ENCODE measurements at places on chromosomes 4 and X.

GRCh38 chr4:5752376-5753184 lies 41.6 kb downstream of the EVC start:
- no peak for DNase-seq

DNA sequence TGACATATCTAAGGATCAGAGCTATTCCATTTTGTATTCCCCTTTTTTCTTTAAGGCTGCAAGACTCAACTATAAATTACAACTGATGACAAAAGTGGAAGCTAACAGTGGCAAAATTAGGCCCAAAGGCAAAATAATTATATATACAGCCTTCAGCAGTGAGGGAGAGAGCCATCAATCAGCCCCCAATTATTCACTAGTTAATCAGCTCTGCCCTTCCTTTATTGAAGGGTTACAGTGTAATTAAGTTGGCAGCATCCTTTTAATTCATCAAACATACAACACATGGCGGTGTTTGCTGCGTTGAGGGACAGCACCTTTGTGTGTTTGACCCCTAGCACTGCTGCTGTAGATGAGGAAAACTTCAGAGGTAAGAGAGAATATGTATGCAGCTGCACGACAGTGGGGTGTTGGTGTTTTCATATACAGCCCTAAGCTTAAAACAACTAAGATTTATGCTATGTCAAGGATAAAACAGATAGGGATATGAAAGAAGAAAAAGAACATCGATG lies 973.9 kb upstream of the POU3F4 start:
- no peak for DNase-seq

GRCh38 chr4:6671648-6672047 lies 22.0 kb upstream of the S100P start:
- no peak for DNase-seq

DNA sequence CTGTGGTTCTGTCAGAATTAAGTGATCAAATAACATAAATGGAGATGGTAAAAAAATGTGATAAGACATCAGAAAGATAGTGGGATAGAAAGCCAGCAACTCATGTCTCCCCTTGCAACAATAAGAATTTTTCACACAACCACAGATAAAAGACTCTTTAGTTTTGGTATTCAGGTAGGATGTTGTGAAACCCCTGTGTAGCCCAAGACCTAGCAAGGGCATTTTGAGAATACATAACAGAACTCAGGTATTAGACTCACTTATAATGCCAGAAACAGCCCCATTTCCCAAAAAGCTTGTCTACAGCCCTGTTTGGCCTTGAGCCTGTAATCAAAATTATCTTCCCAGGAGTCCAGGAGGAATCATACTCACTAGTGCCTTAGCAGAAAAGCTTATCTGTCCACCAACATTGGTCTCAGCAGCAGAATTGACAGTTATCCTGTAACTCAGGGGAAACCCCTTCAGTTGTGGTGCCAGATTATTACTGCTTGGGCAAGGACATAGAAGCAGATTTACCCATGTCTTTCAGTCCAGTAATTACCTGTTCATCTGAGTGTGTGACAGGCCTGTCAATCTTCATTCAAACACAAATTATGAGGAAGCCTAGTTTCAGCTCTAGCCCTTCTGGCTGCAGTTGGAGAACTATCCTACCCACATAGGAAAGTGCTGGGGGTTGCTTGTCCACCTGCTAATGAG lies 41.0 kb upstream of the UGT2B17 start:
- DNase-seq: no peak

DNA sequence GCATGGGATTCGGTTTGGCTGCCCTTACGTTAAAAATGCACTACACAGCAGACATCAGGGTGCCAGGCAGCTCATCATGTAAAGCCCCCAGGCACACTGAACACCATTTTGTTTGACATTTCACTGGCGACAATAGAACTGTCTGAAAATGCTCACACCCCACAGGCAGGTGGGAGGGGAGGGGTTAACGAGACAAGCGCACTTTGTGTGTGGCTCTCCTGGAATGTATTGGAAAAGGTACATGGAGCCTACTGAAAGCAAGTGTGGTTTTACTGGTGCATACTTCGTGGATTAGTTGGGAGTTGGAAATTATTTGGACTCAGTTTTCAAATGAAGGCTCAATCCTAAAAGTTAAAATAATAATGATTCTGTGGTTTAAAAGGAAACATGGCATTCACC lies 31.6 kb upstream of the PPARGC1A start:
- no peak for DNase-seq

DNA sequence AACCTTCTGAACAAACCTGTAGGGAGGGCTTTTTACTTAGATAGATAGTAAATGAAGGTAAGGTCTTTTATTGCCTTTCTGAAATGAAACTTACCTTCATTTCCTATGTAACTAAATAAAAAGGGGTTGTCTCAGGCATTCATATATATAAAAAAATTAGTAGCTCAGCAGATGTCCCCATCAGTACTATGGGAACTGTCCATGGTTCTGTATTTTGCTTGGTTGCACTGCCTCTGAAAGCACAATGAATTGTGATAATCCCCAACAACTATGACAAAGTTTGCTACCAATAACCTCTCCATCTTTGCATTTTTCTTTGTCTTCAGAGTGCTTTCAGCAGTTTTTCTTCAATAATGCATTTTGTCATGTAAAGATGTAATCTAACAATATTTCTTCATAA lies 222.4 kb downstream of the SLIT2 start:
- DNase-seq: no peak

DNA sequence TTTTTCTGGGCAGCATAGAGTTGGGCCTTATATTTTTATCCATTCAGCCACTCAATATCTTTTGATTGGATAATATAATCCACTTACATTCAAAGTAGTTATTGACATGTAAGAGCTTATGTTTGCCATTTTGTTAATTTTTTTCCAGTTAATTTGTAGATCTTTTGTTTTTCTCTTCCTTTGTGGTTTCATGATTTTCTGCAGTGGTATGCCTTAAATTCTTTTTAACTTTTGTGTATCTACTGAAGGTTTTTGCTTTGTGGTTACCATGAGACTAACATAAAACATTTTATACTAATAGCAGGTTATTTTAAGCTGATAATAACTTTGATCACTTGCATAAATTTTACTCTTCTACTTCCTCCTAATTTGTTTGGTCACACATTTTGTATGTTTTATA lies 140.8 kb upstream of the GATB start:
- no peak for DNase-seq

- DNase-seq: no peak
Observed at GRCh38 chr4:86403575-86403974, 43.7 kb upstream of the MAPK10 start.

- DNase-seq: no peak
Observed at GRCh38 chrX:2566055-2566454, 65.3 kb upstream of the DHRSX start.

- DNase-seq: no peak
Observed at GRCh38 chr4:164926301-164926700, 49.3 kb downstream of the APELA start.

- DNase-seq: no peak
Observed at GRCh38 chrX:39527025-39527424, 570.7 kb downstream of the BCOR start.

- DNase-seq: no peak
Observed at GRCh38 chr4:4321951-4322688, 32.1 kb downstream of the ZBTB49 start.

GRCh38 chr4:26365537-26366150 lies 44.8 kb downstream of the RBPJ start:
- no peak for DNase-seq

GRCh38 chr4:101050088-101050836 lies 297.1 kb downstream of the PPP3CA start:
- no peak for DNase-seq

GRCh38 chr4:107823870-107824349 lies 822 bp upstream of the SGMS2 start:
- DNase-seq: no peak

GRCh38 chr4:94583914-94584641 lies 132.3 kb downstream of the PDLIM5 start:
- DNase-seq: no peak

DNA sequence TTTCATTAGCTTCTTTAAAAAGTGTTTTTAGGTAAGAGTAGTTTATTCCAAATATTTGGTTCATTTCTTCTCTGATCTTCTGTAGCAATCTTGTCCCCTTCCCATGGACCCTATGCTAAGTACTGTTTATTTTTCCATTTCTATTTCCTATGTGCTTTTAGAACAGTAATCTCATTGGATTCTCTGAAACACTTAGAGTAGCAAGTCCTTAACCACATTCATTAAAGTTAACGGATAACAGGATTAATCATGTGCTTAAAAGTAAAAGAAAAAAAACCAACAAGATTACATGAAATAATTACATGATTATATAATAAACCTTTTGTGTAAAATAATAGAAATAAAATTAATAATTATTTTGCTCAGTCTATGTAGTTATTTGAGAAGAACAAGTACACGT lies 929.7 kb downstream of the C4orf33 start:
- no peak for DNase-seq
